ENCODE measurements at places on chromosomes 5 and 9.

- no peak for DNase-seq
Measured at GRCh38 chr9:98168941-98169488, 23.4 kb downstream of the CORO2A start.

GRCh38 chr5:143648696-143649095 lies 163.3 kb upstream of the HMHB1 start:
- DNase-seq = no peak

DNA sequence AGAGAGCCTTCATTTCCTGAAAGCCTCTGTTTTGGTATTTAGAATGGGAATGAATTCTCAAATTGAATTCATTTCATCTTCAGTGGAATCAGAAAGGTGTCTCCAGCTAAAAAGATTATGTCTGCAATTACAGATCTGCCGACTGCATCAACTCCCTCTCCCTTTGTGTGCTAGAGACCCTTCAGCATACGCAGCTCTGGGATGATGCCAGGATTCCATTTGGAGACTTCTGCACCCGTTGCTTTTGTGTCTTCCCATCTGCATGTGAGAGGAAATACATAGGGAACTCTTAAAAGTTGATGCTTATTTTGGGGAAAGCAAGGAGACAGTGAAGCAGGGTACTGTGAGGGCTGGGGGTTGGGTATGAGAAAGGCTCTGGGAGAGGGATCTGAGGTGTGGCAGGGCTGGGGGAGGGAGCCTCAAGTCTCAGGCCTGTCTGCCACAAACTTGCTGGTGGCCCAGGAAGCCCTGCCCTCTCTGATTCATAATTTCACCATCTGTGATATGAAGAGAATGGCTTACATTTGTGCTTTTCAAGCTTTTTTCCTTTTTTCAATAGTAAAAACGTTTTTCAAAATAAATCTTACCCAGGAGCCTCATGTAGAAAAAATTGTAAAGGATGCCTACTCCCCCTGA lies 89.7 kb upstream of the SAP30L start:
- DNase-seq = no peak

- no peak for DNase-seq
Measured at GRCh38 chr5:172925336-172925948, 33.8 kb upstream of the RPL26L1 start.

DNA sequence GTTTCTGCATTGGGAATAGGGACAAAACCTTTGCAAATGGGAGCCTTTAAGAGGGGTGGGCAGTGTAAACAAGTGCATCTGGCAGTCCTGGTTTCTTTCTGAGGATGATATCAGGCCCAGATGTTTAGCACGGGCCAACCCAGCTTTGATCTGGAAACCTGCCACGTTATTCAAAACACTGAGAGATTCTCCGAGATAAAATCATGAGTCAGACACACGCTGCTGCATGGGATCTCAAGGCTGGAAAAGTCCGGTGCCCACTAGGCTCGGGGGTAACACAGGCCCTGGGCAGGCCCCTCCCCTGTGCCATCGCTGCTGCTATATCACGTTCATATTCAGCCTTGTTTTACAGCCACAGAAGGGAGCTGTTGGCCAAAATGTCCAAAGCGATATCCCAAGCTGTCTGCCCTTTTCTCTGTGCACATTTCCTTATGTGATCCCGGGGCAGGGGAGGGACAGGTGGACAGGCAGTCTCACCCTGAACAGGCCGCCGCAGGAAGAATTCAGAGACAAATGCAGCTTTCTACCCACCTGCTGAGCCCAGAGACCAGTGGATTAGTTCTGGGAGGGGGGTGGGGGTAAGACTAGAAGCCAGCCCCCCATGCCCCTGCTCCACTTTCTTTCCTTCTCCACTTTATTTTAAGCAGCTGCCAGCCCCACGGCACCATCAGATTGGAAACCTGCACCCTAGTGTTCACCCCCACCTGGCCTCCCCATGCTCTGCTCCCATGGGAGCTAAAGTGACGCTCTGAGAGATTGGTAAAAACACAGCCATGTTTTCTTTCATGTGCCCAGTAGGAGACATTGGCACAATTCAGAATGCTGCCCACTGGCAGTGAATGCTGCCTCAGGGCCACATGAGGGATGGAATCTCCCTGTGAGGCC lies 63.1 kb downstream of the TMOD1 start:
- DNase-seq = no peak

GRCh38 chr9:12964271-12964670 lies 189.5 kb downstream of the LURAP1L start:
- DNase-seq = no peak

GRCh38 chr9:68978066-68978465 lies 35.8 kb downstream of the PRKACG start:
- DNase-seq = no peak

DNA sequence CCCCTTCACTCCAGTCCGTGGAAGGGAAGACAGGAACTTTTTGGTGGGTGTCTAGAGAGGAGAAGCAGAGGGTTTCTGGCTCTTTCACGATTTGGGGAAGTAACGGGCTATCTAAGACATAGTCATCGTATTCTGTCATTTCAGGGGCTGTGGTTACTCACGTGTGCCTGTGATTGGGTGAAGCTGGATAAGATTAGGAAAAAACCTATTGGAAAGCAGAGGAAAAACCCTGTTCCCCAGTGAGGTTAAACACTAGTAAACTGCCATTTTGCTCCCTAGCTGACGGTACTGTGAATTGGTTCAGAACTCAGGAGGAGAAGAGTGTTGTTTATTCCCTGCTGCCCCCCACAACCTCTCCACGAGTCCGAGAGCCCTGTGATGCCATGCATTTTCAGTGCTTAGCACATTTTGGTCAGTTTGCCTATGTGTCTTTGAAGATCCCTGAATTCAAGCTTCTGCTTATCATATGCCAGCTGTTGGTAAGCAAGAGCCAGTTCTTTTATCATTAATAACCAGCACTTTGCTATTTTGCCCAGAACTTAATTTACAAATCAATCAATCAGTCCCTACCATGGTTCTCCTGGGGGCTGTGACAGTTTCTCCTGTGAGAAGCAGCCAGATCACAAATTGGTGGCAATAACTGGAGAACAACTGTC lies 45.1 kb upstream of the ROR2 start:
- no peak for DNase-seq

- DNase-seq = no peak
Measured at GRCh38 chr9:110541950-110542349, 37.6 kb downstream of the SVEP1 start.

GRCh38 chr5:143569722-143570567 lies 166.5 kb upstream of the NR3C1 start:
- DNase-seq = no peak

GRCh38 chr5:33995865-33996264 lies 11.4 kb upstream of the SLC45A2 start:
- DNase-seq = no peak

DNA sequence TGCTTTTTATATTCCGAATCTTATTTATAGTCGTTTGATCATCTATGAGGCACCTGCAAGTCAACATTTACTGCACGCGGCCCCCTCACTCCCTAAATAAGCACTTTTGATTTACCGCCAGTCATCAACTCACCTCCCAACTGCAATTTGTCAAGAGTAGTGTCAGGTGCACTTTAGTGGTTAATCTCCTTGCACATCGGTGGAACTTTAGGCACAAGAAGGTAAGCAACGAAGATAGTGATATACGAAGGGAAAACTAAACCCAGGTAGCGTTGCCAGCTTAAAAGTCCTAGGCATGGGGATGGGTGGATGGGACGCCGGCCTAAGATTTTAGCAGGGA lies 513 bp upstream of the RNF180 start:
- no peak for DNase-seq

GRCh38 chr9:99860266-99860665 lies 38.6 kb downstream of the NR4A3 start:
- DNase-seq = no peak

GRCh38 chr9:93467062-93467416 lies 13.7 kb upstream of the FAM120AOS start:
- no peak for DNase-seq

GRCh38 chr9:96621618-96622017 lies 2.0 kb upstream of the CDC14B start:
- no peak for DNase-seq

DNA sequence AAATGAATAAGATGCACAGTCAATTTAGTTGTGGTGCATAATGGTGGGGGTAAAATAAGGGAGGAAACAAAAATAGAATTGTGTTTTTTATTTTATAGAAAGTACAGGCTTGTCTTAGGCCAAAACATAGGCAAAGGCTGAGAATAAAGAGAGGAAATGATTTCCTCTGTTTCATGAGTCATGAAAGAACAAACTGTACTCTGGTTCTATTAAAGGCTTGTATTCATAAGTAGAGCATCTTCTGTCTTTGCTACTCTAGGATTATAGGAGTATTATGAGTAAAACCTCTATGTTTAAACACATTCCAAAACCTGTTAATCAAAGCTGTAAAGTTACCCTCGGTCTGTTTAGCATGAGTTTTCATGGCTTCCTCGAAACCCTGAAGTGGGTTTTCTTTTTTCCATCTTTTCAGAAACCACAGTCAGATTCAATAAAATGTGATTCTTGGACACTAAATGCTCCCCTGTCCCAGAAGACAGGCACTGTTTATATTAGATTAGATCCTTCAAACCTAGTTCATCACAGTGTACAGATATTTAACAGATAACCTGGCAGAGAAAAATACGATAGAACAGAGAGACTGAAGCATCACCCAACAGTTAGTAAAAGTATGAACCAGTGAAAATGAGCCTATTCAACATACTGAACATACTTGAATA lies 473.9 kb upstream of the CYLC2 start:
- DNase-seq = no peak

GRCh38 chr5:124658867-124659557 lies 87.4 kb downstream of the ZNF608 start:
- no peak for DNase-seq

- DNase-seq = no peak
Measured at GRCh38 chr5:138472353-138472752, 7.1 kb downstream of the EGR1 start.

DNA sequence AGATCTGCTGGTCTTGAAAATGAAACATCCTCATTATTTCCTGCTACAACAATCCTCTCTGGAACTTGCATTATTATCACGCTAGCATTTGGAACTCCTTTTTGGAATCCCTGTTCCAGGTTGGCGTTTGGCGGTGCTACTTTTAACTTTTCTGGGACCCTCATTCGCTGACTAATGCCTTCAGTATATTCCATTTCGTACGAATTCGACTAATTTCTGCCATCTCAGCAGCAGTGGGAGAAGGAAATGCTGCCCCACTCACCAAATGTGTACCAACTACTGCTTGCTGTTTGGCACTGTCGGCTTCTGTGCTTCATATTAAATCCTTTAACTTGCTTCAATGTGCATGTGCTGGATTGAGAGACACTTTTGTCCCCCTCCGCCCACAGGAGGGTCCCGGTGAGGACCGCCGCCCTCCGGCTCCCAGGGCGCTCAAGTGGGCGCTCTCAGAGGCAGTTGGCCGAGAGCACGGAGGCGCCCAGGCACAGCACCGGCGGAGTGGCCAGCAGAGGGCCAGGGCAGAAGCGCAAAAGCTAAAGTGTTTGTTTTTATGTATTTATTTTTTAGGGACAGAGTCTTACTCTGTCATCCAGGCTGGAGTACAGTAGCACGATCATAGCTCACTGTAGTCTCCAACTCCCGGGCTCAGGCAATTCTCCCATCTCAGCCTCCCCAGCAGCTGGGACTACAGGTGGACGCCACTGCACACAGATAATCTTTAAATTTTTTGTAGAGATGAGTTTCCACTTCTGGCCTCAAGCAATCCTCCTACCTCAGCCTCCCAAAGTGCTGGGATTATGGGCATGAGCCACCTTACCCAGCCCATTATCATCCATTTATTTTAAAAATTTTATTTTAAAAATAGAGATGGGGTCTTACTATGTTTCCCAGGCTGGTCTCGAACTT lies 11.9 kb downstream of the PDE6A start:
- no peak for DNase-seq

Measured in activated T-cell treated with anti-CD3 and anti-CD28 coated beads for 4 hours (primary cell).